Stimulated activated naive CD8-positive, alpha-beta T cell treated with anti-CD3 and anti-CD28 coated beads, Interleukin-15, amount 100 ng/mL, for 72 hours (primary cell): ENCODE measurements at places on chromosomes 16 and 17.

DNA sequence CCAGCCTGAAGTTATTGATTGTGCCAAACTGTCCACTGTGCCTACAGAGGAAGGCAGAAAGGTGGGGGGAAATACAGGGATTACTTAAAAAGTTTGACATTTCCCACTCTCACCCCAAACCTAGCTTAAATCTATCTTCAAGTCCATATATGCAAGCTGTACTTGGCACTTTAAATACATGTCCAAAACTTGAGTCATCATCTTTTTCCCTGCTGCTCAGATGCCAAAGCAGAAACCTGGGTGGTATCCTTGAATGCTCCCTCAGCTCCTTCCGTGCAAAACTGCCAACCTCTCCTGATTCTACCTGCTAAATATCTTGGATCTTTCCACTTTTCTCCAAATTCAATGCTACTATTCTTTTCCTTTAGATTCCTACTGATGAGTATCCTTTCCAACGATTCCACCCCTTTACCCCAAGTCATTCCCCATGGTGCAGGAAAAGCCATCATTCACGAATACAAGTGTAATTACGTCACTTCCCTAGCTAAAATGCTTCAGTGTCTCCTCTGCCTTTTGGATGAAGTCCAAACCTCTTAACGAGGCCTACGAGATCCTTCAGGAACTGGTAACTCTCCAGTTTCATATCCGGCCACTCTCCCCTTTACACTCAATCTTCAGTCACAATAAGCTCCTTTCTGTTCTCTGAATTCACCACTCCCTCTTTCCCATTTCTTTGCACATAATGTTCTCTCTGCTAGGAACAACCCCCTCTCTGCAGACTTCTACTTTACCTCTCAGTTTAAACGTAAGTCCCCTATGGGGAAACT lies 9.3 kb downstream of the BECN1 start:
- DNase-seq, result no peak

DNA sequence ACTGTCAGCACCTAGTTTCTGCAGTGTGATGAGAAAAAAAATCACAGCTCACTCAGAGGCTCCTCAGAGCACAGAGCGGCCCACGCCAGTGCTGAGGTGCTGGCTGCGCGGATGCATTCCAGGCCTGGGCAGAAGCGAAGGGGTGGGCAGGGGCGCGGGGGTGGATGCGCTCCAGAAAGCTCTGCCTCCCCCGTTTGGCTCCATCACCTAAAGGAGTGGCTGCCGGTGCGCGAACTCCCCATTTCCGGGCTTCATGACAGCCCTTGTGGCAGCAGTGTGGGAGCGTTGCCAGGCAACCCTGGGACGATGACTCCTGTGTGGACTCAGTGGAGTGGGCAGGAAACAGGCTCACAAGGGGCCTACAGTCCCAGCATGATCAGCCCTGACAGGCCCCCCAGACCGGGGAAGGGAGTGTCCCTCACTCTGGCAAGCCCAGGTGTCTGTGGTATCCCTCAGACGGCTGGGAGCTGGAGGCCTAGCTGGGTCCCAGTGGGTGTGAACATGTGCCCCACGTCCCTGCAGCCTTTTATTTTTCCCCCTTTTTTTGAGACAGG lies 32.8 kb upstream of the NUDT16L1 start:
- DNase-seq, result peak; percentile 81

DNA sequence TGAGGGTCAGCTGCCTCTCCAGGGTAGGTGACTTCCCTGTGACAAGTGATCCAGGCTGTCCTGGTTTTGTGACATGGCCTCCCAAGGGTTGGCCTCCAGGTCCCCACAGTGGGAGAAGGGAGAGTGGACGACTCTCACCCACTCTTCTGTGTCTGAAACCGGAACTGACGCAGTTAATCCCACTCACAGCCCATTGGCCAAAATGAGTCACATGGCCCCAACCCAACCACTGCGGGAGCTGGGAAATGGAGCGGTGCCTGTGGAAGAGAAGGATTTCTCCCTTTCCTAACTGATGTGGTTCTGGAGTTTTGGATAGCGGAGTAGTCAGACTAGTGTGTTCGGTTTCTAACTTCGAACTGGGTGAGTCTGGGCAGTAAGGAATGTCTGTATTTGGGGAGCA lies 79.4 kb downstream of the ABCC6 start:
- DNase-seq, result no peak

- no peak for DNase-seq
Measured at GRCh38 chr17:35555691-35556090, 4.9 kb downstream of the SLFN14 start.

DNA sequence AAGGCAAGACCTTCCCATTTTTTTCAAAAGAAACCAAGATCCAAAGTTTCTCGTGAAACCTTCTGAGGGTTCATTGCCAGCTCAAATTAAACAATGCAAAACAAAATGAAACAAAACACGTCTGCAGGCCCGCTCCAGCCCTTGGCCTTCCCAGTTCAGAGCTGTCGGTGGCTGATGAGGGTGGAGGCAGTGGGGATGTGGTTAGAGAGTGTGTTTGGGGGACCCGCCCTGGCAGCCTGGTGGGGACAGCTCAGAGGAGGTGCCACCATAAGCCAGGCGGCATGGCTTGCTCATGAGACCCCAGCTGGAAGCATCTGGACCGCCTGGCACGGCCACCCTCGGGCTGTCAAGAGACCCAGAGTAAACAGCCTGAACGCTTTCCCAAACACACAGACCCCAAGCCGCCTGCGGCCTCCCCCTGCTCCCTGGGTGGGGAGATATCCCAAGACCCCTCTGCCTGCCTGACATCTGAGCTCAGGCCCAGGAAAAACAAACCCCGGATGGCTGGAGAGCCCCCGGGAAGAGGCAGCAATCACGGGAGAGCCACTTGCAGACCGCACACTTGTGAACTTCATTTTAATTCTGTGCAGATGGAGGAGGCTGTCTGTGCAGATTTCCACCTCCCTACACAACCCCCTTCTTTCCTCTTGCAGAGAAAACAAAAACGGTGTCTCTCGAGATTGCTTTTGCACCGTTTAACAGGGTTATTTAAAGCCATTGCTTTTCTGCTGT lies 35.4 kb upstream of the LITAF start:
- peak; percentile 33 for DNase-seq

GRCh38 chr17:9343516-9343915 lies 232.1 kb downstream of the STX8 start:
- no peak for DNase-seq
